COLO829 (cell line): ENCODE measurements at places on chromosomes 4 and X.
A peak's percentile ranks its signal among the peaks of the same experiment; 100 is the strongest.

DNA sequence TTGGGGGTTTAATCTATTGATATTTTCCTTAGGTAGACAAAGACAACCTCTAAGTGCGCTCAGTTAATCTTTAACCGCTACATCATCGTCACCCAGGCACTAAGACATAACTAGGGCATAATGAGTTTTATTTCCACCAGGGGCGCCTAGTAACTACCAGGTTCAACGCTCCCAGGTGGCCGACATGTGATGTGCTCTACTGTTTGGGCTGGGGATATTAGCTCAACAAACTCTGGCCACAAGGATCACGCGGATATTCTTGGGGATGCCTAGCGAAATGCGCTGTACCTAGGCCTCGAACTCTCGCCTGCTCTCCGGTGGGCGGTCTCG lies 915 bp upstream of the RAB33B start:
- DNase-seq, result peak; percentile 54

- DNase-seq, result no peak
Measured at GRCh38 chrX:14504960-14505538, 24.3 kb upstream of the GLRA2 start.

DNA sequence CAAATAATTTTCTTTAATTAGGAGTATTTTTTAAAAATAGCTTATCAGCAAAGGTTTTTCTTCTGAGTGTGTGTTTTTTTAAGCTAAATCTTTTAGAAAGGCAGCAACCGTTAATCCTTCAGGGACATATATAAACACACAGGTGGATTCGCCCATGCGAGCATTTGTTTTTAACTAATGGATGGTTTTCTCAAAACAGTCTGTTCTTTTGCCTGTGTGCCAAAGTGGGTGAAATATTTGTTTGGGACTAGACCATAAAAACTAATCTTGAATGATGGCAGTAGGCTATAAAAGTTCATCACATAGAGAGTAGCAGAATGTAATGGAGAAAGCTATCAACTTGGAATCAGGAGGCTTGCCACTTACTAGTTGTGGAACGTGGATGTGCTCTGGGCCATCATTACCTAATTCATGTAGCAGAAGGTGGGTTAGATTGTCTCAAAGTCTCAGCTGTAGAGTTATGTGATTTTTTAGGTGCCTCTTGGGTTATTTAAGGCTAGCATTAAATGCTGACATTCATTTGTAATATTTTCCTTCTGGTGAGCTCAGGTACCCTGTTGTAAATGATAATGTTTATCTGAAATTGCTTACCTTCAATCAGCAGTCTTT lies 7.4 kb upstream of the TAPT1 start:
- no peak for DNase-seq

- DNase-seq, result no peak
Measured at GRCh38 chrX:78673246-78673645, 14.1 kb upstream of the RTL3 start.

DNA sequence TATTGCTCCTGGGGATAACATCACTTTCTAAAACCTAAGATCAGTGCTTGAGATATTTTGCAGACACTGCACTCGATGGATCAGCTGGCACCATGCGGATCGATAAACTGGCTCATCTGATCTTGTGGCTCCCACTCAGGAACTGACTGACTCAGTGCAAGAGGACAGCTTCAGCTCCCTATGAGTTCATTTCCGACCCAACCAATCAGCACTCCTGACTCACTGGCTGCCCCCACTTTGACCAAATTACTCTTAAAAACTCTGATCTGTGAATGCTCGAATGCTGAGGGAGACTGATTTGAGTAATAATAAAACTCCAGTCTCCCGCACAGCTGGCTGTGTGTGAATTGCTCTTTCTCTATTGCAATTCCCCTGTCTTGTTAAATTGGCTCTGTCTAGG lies 110.1 kb downstream of the ANAPC4 start:
- no peak for DNase-seq

DNA sequence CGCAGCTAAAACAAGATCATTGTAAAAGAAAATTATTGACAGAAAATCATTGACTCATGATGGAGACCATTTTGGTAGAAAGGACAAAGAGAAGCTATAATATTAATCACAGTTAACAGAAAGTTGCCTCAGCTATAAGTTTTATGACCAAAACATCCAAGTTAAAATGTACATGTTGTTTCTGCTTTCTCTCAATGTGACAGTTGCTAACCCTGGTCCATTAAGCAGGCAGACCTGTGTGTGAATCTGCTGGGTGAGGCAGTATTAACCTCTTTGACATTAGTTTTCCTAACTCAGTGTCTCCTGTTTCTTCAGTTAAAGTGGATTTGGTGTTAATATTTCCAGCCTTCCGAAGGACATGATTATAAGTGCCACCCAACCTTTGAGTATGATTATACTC lies 94.8 kb upstream of the DCLK2 start:
- DNase-seq, result no peak

DNA sequence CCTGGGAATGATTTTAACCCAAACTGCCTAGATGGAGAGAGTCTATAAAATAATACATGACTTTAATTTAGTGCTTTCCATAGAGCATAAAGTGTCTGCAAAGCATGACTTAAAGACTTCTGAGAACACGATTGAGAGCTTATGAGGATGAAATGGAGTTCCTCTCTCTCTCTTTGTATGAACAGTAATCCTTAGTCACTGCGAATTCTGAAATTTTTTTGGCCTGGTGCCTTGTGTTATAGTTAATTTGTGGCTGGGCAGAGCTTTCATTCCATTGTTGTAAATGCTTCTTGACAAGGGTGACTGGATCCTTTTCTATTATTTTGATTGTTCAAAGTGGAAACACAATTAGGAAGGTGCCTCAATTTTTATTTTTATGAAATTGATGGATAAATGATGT lies 179.5 kb downstream of the CEP135 start:
- DNase-seq, result no peak

DNA sequence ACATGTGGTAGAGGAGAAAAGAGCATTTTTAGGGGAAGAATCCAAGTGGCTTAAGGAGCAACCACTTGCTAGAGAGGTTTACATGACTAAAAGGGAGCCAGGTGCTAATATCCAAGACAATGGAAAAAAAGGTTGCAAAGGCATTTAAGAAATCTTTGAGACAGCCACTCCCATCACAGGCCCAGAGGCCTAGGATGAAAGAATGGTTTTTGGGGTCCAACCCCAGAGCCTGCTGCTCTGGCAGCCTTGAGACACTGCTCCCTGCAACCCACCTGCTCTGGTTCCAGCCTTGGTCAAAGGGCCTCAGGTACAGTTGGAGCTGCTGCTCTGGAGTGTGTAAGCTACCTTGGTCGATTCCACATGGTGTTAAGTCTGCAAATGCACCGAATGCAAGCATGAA lies 84.1 kb upstream of the FREM3 start:
- DNase-seq, result no peak

GRCh38 chrX:34813618-34814017 lies 129.0 kb upstream of the FAM47B start:
- no peak for DNase-seq

DNA sequence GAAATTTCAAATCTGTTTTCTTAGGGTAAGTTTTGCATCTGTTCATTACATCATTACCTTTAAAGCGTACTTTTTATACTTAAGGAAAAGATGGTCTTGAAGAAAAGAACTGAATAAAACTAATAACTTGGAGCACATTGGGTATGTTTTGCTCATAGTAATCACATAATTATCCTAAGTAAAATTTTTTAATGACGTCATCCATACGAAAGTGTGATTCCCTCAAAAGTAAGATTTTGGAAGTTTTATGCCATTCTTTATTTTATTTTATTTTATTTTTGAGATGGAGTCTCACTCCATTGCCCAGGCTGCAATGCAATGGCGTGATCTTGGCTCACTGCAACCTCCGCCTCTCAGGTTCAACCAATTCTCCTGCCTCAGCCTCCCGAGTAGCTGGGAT lies 1516.6 kb upstream of the TENM3 start:
- no peak for DNase-seq

GRCh38 chr4:13201241-13201640 lies 282.9 kb downstream of the RAB28 start:
- no peak for DNase-seq

GRCh38 chr4:3765271-3766035 lies 732 bp upstream of the ADRA2C start:
- no peak for DNase-seq

GRCh38 chr4:125387770-125388169 lies 73.0 kb downstream of the FAT4 start:
- DNase-seq, result no peak

DNA sequence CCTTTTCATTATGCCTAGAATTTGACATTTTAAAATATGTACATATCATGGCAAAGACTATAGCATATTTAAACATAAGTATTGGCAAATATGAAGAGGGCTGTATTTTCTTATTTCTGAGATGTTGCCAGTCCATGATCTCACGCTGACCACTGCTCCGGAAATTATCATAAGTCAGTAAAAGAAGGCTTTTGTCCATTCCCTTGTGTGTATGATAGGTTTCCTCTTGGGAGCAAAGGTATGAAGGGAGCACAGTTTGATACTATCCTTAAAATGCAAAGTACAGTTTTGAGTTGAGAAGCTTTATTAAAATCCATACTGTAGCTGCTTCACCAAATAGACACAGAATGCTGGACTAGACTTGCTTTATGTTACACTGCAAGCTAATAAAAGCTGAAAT lies 52.6 kb upstream of the AGA start:
- DNase-seq, result peak; percentile 62

GRCh38 chrX:40169193-40170101 lies 71.7 kb upstream of the BCOR start:
- DNase-seq, result no peak
